Mesenteric fat pad (tissue), 1 donor: ENCODE measurements at places on chromosomes 5 and 9. TPM values are rescaled to one million over a fixed set of nuclear protein-coding genes. Genes with fewer than 3 reads are reported as not detected.

The SPINK13 gene
- total RNA-seq = not detected

The ADAMTS13 gene
- 0.64 TPM for total RNA-seq

DNA sequence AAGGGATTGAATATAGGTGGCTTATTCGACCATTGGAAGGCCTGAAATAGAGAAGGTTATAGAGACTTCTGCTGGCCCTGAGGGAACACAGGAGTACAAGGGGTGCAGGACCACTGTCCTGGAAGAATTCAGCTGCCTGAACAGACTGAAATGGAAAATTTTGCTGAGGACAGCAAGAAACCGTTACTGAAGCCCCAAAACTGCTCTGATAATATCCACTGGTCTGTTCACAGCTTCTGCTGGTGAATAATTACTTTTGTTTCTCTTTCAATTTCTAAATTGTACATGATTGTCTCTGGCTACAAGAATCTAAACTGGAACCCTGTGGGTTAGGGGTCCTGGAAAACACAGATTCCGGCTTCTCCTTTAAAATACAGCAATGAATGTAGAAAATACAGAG, 218.5 kb upstream of the CDH12 start:
- no peak for DNase-seq

The DDX46 gene
- 41.4 TPM for total RNA-seq

DNA sequence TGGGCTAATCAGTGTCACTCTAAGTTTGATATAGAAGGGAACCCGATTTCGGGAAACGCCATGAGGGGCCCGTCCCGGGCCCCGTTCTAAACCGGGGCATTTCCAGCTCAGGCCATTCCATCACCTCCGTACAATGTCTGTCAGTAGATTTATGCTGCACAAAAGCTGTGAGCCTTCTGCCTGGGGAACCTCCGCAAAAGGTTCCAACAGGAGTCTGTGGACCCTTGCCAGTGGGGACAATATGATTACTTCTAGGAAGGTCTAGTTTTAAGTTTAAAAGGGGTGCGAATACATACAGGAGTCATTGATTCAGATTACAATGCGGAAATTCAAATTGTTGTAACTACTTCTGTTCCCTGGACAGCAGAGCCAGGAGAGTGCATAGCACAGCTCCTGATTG, 57.6 kb downstream of the RAPGEF1 start:
- DNase-seq = no peak

DNA sequence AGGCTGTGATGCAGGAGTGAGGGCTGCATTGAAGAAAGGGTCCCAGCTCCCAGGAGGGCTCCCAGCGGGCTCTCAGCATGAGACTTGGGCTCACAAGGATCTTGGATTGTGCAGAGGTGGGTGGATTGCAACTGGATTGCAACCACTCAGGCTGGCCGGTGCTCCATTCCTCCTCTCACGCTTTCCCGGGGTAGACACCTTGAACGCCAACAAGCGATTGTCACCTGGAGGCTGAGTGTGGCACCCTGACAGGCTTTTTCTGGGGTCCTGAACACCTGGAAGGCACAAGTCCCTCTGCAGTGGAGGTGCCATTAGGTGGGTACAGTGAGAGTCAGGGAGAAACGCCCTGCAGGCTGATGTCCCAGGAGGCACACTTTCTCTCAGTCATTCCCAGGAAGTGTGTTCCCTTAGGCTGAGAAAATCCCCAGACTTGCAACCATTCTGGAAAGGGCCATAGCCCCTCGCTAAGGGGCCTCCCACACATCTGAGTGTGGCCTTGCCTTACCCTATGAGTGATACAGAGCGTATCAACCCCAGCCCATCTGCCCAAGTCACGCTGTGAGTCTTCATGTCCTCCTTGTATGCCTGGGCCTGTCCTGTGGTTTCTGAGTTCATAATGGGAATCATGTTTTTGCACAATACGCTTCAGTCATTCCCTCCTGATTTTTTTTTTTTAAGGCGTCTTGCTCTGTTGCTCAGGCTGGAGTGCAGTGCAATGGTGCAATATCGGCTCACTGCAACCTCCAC, 488.1 kb downstream of the IRX1 start:
- DNase-seq = no peak
